ENCODE measurements at places on chromosomes 5 and 9.
A peak's percentile ranks its signal among the peaks of the same experiment; 100 is the strongest.

DNA sequence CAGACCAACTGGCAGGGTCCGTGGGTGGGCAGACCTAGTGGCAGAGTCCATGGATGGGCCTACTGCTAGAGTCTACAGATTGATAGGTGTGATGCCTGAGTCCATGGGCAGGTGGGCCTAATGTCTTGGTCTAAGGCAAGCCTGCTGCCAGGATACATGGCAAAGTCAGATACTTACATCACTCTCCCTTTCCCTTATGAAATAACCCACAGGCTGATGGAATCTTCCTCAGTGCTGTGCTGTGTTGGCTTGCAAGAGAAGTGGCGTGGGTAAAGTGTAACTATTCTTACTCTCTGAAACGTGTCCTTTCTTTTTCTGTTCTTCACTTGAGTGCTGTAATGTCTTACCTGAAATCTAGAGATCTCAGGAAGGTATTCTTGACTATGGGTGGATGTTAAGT, 67.3 kb upstream of the ADRB2 start:
- no peak for DNase-seq

GRCh38 chr5:172170251-172170701, 17.7 kb downstream of the STK10 start:
- DNase-seq: peak; percentile 52

DNA sequence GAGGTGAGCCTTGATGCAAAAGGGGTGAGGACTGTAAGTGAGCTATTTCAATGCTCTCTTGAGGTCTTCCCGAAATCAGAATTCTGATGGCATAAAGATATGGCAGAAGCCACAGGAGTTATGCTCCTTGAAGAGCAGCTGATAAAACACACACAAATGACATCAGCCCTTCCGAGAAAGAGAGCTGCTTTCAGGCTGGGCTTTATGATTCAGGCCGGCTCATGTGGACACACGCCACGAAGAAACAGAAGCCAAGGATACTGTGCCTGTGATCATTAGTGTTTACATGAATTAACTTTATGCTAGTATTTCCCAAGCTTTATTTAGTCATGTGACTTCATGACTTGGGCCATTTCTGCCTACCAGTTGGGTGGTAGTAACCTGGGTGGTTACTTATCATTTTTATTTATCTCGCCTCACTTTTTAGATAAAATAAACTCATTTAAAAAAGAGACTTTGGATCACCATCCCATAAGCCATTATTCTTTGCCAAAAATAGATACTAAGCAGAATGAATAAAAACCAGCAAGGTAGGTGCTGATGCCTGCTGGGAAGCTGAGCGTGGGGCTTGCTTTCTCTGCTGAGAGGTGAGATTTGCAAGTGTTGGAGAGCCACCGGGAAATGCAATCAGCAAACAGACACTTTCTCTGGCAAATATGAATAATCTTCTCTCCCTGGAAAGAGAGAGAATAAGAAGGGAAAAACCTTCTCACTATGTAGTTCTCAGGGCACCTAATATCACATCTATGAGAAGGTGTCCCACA, 73.0 kb upstream of the SLC25A51 start:
- no peak for DNase-seq

DNA sequence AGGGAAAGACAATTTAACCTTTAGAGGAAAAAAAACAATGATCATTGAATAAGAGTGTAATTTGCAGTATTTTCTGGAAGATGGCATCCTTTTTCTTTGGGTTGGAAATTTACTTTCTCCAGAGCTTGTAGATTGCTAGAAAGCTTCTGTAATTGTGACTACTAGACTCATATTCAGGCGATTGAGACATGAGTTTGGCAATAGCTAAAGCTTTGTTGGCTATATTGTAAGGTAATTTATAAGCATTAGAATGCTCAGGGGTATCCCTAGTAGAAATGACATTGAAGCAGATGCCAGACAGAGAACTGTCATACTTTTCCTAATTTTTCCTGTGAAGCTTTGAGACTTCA, 115.3 kb downstream of the UNC13B start:
- DNase-seq: no peak

DNA sequence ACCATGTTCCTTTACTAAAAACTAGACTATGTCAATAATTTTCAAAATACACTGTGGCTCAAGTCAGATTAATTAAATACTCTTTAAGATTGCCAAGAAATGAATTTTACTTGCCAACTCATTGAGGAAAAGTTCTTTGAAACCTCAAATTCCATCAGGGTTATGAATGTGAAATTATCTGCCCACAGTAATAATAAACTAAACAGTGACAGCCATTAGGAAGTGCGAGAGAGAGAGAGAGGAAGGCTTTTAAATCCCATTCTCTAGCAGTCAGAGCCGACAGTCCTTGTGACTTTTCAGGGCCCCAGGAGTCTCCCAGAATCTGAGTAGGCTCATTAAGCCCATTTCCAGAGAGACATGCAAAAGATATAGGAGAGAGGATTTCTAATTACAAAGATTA, 236.1 kb downstream of the MARCHF11 start:
- no peak for DNase-seq

DNA sequence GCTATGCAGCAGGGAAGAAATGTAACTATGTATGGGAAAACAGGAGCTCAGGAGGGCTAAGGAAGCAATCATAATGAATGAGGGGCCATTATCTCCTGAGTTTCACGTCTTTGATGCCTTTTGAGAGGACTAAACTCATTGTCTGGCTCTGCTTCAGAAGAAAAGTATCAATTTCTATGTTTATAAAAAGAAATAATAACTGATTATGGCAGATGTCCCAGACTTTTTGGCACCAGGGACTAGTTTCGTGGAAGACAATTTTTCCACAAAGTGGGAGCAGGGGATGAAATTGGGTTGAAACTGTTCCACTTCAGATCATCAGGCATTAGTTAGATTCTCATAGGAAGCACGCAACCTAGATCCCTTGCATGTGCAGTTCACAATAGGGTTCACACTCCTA, 8.7 kb upstream of the IL7R start:
- DNase-seq: no peak

GRCh38 chr9:108396193-108396592, 459.6 kb downstream of the ACTL7B start:
- no peak for DNase-seq
